Stimulated activated CD4-positive, alpha-beta T cell treated with anti-CD3 and anti-CD28 coated beads, Interleukin-12 subunit alpha, Interleukin-12 subunit beta, amount 100 ng/mL, for 24 hours (primary cell): ENCODE measurements at places on chromosomes 1 and 21.

DNA sequence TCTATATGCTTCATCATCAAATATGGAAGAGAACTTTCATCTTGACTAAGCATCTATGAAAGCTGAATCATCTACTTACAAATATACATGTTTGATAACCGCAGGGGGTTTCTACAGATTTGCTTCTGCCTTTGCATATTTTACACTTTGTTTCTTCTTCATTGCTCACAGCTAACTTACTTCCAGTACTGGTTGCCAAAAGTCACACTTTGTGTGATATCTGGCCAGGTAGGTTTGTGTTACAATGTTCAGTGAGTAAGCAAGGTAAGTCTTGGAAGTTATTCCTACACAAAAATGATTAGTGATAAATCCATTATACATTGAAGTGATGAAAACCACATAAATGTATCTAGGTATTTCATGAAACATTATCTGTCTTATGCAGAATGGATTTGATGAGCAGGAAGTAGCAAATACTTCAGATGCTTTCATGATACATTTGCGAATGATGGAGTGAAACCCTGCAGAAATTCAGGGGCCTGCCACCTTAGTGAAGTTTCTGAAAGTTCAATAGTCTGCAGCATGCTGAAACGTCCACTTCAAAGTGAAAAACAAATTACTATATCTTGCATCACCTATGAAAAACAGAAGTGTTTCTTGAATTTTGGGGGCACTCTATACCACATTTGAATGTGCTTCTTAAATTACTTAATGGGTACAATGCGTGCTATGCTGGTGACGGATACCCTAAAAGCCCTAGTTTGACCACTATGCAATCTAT lies 187.3 kb downstream of the ATP6V1G3 start:
- no peak for DNase-seq

- no peak for DNase-seq
Observed at GRCh38 chr1:44263568-44264450, 50.5 kb downstream of the DMAP1 start.

DNA sequence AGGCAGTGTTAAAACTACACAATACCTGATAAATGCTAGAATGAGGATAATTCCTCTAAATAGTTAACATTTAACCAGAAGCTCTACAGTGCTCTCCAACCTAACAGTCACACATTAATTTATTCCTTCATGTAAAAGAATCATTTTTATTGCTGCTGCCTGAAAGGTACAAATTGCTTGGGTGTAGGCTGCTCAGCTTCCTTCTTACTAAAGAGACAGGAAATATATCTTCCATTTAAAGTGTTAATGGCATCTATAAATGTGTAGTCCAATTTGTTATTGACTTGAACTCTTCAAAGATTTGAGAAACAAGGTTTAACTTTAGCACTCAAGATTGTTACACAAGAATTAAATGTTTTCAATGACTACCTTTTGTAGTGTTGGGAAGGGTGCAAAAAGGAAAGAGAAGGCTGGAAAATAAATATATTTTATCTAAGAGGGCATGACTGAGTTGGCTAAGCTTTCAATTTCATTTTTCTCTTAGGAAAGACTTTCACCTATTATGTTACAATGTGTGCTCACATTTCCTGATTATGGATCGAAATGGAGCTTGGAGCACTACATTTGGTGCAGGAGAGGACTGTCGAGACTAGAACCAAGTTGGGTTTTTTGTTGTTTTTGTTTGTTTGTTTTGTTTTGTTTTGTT lies 105.5 kb upstream of the CACYBP start:
- DNase-seq: no peak

DNA sequence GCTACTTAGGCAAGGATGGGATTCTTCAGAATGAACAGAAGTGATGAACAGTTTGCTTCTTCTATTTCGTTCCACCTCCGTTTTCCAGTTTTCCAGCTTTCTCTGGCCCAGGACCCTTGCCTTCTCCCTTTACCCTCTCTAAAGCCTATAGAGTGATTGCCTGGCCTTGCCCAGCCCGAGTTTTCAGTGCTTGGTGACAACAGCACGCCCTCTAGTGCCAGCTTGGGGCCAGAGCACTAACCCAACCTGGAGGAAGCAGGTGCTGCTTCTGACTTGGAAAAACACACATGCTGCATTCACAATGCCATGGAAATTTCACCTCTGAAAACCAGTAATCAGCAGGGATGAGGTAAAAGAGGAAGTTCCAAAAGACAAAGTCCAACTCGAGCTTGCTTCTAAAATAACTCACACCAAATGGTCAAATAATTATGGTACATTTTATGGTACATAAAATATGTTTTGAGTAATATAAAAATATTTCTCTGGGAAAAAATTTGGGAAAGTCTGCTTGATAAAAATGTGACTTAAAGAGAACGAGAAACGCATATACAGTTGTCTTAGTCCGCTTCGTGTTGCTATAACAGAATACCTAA lies 26.1 kb downstream of the UBE2T start:
- peak; percentile 68 for DNase-seq

GRCh38 chr1:199087144-199087543 lies 448.3 kb downstream of the PTPRC start:
- no peak for DNase-seq

DNA sequence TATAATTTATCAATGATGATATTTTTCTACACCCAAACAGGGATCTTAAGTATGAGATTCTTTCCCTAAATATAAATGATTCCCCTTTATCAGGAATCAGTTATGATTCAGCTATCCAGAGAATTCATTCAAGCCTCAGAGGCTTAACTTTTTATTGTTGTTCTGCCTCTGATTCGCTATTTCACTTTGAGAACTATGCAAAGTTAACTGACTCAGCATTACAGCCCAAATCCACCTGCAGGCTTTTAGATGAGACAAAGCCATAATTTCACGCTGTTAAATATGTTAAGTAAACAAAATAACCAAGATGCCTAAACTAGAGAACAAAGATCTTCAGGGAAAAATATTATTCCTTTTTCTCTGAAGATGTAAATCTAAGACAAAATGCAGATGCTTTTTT lies 8.5 kb downstream of the SCYL3 start:
- no peak for DNase-seq

DNA sequence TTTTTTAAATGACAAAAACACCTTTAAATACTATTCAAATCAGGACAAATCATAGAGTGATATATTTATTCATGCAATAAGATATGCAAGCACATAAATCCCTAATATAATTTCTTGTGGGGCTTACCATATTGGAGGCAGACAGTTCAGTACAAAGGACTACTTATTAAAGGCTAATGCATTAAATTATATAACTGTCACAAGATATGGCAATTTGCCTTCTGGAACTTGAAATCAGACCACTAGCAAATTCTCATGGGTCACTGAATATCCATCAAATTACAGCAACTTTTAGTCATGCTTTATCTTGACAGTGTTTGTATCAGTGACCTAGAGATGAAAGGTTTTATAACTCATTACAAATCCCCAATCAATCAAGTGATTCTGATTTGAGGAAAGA lies 54.1 kb upstream of the NCAM2 start:
- no peak for DNase-seq

GRCh38 chr1:178796013-178796412 lies 71.0 kb downstream of the RALGPS2 start:
- no peak for DNase-seq

- DNase-seq: no peak
Observed at GRCh38 chr1:180889325-180889724, 23.4 kb upstream of the KIAA1614 start.

DNA sequence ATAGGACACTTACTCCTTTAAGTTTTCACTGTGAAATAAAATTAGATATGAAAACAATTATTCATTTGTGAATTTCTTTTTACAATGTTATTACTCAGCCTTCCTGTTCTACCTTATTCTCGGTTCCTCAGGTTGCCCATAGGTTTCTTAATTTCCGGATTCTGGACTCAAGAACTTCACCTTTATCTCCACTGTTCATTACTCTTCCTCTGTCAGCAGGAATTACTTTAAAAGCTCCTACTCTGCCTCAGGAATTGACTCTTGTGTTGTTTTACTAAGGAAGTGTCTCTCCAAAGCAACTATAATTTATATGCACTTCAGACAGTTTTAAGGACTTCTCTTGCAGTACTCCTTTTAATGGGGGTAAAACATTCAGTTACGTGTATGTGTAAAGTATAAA lies 123.8 kb downstream of the OSBPL9 start:
- no peak for DNase-seq

GRCh38 chr1:246698466-246699094 lies 25.6 kb upstream of the SCCPDH start:
- no peak for DNase-seq

- no peak for DNase-seq
Observed at GRCh38 chr1:154865442-154866256, 4.4 kb downstream of the KCNN3 start.

DNA sequence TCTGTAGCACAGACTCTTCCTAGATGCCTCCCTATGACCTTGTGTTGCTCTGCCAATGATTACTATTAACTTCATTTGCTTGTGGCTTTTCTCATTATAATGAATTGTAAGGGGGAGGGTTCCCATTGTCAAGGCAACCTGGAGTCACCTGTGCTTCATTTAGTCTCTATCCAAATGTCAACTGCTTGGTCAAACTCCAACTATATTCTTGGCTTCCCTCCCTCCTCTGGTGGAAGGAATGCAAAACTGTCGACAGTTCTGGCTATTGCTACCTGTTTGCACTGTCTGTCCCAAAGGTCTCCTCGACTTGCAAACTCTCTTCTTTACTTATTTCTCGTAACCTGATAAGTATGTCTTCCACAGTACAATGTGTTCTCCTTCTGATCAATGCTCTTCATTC lies 100.3 kb downstream of the CACNA1E start:
- DNase-seq: no peak

GRCh38 chr1:215358356-215358755 lies 208.7 kb upstream of the KCTD3 start:
- DNase-seq: no peak

- no peak for DNase-seq
Observed at GRCh38 chr1:222706815-222707214, 5.5 kb downstream of the AIDA start.

GRCh38 chr21:45074048-45074817 lies at the start of gene ADARB1:
Gene ADARB1, plus strand, starts transcription at chr21:45074580. Its CDS starts 97,077 bp downstream, at chr21:45171657.
- DNase-seq: peak; percentile 38

- no peak for DNase-seq
Observed at GRCh38 chr21:32184065-32184464, 94.8 kb downstream of the MIS18A start.

DNA sequence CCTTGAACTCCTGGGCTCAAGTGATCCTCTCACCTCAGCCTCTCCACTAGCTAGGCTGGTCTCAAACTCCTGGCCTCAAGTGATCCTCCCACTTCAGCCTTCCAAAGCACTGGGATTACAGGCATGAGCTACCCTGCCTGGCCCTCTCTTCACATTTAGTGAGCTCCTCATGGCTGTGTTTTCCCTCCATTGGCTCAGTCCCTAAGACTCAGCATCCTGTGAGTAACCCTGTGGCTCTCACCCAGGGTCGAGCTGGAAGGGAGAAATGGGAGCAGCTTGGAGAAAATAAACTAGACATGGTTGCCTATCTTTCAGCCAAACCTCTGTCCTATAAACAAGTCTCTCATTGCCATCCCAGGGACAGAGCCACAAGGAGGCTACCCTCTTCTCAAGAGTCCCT lies 17.5 kb downstream of the NCF2 start:
- no peak for DNase-seq

GRCh38 chr1:181545395-181545794 lies 62.1 kb downstream of the CACNA1E start:
- DNase-seq: no peak

- no peak for DNase-seq
Observed at GRCh38 chr1:171256940-171257606, 8.8 kb downstream of the FMO1 start.

DNA sequence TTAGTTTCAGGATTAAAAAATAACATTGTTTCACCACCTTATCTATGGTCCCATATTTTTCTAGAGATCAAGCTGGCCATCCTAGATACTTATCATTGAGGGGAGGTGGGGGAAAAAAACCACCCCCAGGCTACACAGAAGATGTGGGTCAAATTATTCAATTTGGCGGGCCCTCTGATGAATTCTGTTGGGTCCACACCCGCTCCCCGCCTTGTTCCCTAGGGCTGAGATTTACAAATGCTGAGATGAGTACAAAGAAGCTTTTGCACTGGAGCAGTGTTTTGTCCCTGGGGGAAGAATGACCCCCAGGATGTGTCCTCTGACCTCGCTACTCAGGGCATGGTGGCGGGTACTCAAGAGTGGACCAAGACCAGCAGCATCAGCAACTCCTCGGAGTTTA lies 246.9 kb upstream of the TMEM51 start:
- no peak for DNase-seq

GRCh38 chr21:35338881-35339632 lies 290.0 kb upstream of the RUNX1 start:
- DNase-seq: no peak

DNA sequence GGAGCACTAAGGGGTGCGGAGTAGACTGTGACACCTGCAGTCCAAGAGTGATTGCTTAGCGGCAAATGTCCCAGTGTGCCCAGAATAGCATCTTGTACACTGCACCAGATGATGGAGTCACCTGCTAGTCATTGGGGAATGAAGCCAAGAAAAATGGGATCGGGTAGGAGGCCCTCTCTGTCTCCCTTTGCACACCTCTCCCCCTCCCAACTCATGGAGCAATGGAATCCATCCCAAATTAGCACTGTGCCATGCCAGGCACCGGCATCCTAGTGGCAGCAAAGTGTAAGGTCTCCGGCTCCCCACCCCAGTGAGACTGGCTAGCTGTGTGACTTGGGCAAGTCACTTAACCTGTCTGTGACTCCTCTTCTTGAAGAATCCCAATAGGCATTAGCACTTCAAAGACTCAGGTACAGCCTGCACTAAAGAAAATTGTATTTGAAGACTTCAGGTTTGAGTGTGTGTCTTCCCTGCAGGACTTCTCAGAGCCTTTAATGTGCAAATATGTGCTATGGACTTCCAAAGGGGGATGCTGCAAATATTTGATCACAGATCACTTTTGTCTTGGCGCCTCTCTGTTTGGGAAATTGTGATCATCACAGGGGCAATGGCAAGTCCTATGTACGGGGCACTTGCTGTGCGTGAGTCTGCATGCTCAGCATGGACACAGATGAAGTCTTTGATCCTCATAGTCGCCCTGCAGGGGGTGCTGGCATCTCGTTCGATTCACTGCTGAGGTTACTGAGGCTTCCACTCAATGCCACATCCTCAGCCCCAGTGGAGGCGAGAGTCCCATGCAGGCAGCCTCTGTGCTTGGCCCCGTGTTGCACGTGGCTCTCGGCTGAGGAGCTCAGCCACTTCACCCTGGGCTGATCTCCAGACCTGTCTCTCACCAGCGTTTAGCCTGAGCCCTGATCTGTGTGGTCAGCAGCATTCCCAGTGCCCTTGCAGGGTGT lies 272.9 kb upstream of the C1orf174 start:
- no peak for DNase-seq
